Stimulated activated CD8-positive, alpha-beta memory T cell treated with anti-CD3 and anti-CD28 coated beads, Interleukin-15, amount 100 ng/mL, for 24 hours (primary cell): ENCODE measurements at places on chromosomes 1 and 21.

GRCh38 chr1:154760469-154760933, 109.6 kb downstream of the KCNN3 start:
- DNase-seq, result peak; percentile 74

DNA sequence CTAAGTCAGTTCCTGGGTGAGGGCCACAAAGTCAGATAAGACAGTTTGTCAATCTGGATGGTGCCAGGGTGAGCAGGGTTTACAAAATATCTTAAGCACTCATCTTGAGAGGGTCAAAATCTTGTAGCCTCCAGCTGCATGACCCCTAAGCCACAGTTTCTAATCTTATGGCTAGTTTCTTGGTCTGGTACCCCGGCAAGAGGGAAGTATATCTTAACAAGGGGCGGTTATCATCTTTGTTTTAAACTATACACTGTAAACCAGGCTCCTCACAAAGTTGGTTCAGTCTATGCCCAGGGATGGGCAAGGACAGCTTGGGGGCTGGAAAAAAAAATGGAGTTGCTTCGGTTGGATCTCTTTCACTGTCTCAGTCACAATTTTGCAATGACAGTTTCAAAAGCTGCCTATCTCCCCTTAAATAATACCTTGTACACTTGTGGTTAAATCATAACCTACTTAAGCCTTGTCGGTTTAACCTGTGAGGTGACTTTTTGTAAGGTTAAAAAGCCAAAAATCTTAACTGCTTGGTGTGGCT, 7.8 kb upstream of the CD46 start:
- DNase-seq, result no peak

- DNase-seq, result no peak
These were observed 37.6 kb downstream of the CRYAA start for GRCh38 chr21:43206231-43207042.

GRCh38 chr1:202007304-202007703, 3.1 kb upstream of the ELF3 start:
- DNase-seq, result no peak

- no peak for DNase-seq
These were observed 74.8 kb upstream of the TINAGL1 start for GRCh38 chr1:31501505-31501904.

- no peak for DNase-seq
These were observed 23.9 kb upstream of the KNCN start for GRCh38 chr1:46575300-46575699.

DNA sequence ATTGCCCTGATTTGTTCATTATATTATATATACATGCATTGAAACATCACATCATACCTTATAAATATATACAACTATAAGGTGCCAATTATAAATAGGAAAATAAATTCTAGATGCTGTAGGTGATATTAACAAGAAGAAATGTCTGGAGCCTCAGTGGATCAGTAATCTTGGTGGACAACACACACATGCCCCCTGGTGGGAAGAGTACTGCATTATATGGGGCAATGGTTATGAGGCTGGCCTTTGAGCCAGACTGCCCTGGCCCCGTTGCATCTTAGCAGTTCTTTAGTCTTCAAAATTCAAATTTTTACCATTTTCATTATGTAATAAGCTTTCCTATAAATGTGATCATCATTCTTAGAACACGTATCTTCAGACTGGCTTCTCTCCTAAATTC, 335.0 kb upstream of the GREM2 start:
- DNase-seq, result no peak

DNA sequence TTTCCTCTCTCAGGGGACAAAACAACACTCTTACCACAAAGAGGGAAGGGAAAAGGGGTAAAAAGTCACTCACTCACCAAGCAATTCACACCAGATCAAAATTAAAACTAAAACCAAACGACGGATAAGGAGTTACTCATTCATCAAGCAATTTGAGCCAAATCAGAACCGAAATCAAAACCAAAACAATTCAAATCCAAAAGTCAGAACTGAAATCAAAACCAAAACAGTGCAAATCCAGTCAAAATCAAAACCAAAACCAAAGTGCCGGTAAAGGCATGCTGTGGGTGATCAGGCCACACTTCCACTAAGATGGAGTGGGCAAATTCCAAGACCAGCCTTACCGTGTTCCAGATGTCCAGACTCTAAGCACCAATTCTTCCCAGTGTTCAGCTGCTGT, 717.9 kb downstream of the AMY1C start:
- DNase-seq, result no peak

DNA sequence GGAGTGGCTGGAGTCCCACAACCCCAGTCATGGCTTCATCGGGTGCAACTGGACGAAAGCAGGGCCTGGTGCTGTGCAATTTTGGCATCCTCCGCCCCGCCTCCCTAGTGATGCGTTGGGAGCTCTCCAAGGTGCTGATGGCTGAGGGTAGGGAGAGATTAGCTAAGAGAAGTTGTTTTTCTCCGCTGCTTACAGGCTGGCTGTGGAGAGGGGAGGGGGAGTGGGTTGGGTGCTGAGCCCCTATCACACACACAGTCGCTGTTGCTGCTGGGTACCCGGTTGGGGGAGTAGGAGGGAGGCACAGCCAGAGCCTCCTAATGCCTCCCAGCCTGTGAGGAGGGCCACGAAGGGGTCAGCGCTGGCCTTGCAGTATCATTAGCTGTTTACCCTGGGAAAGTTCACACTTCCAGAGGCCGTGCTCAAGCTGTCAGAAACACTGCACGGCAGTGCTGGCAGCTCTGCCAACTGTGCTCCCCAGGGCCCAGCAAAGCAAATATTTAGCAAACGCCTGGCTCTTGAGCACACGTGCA, 110.0 kb downstream of the GRIK3 start:
- DNase-seq, result no peak

DNA sequence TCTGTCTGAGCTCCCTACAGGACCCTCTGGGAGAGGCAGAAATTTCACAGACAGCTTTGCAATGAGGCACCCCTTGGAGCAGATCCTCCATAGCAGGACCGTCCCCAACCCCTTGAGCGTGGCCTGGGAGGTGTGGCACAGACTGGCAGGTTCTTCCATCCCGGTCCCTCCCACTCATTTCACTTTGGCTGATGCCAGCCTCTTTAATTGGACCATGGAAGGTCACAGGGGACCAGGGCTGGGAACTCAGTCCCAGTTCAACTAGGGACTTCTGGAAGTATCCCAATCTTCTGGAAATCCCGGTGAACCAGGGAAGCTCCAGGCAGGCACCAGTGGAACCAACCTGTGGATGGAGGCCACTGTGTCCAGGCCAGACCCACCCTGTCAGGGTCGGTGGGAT, 83.7 kb downstream of the SPSB1 start:
- DNase-seq, result no peak

- DNase-seq, result no peak
These were observed 27.2 kb downstream of the CD34 start for GRCh38 chr1:207883660-207884250.

DNA sequence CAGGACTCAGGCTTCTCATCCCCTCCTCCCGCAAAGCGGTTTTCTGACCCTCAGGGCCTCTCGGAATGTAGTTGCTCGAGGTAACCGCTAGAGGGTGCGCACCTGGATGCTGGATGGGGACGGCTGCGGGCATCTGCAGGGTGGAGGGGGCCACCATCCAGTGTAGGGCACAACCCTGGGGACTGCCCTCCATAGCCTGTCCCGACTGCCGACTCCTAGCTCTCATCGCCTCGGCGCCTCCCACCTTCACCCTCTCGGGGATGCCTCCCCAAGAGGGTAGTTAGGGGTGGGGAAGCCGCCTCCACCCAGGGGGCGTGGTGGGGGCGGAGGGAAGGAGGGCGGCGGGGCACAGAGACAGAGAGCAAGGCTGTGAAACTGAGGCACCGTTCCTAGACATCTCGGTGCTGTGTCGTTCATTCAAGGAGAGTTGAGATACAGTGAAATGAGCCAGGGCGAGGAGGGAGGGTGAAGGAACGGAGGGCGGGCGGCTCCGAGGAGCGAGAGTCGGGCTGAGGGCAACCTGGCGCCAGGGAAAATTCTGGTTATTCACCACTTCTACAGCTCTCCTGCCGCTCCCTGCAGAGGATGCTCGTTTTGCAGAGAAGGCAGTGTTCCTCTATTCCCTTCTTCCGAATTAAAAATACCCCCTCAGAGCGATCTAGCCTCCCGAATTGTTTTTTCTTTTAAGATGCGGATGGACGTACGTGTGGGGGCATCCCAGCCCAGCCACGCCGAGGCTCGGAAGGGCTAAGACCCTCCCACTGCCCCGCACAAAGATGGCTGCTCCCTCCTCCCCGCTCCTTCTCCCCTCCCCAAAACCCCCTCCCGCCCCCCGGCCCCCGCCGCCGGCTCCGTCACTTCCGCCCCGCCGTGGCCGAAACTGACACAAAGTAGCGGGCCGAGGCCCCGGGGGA, at the start of gene ATP8B2:
Gene ATP8B2, plus strand, starts transcription at position 857 of the 914 bp plus-strand sequence. CDS start 2,617 bp downstream, outside the sequence.
- peak; percentile 62 for DNase-seq

DNA sequence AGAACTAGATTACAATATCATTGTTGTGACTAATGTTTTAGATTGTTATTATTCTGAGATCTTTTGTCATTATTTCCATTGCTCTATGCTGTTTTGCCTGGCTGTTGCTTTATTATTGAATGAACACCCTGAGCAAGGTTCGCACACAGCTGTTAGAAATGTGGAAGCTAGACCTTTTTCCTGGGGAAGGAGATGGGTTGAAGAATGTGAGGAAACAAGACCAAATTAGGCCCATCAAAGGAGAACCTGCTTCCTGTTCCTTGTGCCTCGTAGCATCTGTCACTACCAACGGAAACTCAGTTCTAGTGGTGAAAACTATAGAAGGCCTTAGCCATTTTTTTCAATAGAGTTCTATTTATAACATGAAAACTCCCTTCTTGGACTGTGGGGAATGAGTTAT, 68.7 kb downstream of the RGL1 start:
- no peak for DNase-seq

GRCh38 chr1:25001125-25001915, 71.2 kb upstream of the RUNX3 start:
- DNase-seq, result no peak

GRCh38 chr1:109785446-109786111, 21.9 kb upstream of the EPS8L3 start:
- DNase-seq, result no peak

DNA sequence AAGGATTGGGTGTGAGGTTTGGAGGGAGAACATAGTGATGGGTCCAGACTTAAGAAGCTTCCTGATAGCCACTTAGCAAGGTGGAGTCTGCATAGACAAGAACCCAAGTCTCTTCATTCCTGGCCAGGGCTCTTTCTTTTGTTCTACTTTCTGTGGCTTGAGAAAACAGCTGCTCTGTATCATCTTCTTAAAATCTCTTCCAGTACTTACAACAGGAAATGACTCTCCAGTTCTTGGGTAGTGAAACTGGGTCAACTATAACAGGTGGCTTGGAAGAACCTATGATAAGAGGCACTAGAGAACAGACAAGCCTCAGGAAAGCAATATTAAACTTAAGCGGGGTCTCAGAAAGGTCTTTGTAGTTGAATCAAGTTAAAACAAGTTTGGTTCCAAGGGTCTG, 148.1 kb upstream of the USP24 start:
- DNase-seq, result no peak

- DNase-seq, result no peak
These were observed 65.5 kb downstream of the UBE2T start for GRCh38 chr1:202276081-202276715.
